ENCODE measurements at places on chromosomes 5 and 9.

DNA sequence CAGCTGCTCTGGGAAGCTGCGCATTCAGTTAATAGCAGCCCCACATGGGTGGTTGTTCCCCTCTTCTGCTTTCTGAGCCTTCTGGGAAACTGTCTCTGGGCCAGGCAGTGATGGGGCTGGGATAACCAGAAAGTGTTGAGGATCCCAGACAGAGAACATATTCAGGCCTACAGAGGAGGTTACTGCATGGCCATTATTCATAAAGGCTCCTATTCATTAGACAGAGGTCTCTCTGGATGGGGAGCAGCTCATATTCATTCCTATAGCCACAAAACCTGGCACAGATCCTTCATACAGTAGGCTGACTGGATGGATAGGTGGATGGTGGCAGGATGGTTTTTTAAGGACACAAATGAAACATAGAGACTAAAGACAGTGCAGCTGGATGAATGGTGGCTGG, 76.3 kb downstream of the HSPA4 start:
- DNase-seq = no peak

DNA sequence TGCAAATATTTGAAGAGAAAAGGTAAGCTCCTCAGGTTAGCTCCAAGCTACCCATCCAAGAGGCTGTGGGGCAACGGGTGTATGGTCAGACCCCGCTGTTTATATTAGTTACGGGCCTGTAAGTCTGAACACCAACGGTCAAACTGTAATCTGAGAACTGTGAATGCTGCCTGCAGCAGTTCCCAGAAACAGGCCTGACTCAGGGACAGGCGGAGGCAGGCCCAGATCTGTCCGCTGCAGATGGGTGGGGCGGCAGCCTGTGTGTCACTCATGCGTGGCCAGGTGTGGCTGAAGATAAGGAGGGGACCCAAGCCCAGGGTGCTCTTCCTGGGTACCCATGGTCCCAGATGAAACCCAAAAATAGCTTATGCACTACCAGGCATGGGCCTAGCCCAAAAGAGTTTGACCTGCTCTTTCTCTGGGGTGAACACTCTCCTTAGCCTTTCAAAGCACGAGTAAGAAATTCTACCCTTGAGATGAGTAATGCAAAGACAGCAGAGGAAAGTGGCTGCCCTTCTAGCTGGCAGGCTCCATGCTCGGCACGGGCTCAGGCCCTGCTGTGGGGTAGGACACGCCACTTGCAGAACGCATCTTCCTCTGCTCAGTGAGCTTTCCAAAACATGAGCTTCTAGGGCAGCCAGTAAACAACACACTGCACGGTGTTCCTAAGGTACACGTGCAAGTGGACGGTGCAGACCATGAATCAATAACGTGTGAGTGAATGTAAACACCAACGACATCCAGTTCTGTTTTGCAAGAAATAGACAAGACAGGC, 9.1 kb downstream of the UBAC1 start:
- DNase-seq = no peak

GRCh38 chr9:10354591-10354990, 258.2 kb downstream of the PTPRD start:
- DNase-seq = no peak

- DNase-seq = no peak
These were observed 107.5 kb downstream of the EBF1 start for GRCh38 chr5:158992037-158992740.

Data from NCI-H524 (cell line).